Progenitor cell of endocrine pancreas (in vitro differentiated cells): ENCODE measurements at places on chromosomes 13 and 19.

DNA sequence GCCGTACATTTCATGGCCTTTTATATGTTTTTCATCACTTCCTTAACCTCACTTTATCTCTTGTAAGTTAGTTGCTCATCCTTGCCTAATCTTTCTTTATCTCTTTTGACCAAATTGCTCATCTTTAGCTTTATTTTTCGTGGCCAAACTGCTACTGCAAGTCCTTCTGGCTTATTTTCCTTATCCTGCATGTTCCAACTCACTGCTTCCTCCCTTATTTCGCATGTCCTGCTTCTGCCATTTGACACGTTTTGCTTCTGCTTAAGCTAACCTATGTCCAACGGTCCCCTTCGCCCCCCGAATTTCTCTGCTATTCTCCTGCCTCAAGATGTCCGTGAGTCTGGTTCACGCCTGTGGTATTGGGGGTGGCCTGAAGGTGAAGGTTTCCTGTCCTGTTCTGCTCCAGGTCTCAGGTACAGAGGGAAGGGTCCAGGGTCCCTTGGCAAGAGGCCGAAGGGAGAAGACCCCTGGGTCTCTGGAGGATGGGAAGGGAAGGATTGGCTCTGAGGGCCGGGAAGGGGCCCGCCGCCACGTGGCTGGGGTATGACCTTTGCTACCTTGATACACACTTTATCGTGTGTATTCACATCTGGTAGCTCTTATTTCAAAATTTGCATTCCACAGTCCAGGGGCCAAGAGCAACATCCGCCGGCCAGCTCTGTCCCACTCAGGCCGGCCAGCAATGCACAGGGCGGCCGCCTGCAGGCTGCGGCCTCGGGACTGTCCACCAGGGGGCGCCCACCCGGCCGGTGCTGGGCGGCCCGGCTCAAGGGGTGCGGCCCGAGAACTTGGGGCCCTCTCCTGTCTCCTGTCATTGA lies 2.9 kb upstream of the C19orf85 start:
- H3K27ac ChIP-seq: no peak overlapping the region
- no peak overlapping the region for H3K4me3 ChIP-seq
- DNase-seq: peak; percentile 68
- peaks cover 24% of the 10 kb centered on the region for H3K27me3 ChIP-seq
- H3K4me1 ChIP-seq: no peaks in the 10 kb centered on the region

GRCh38 chr19:48501494-48502349 lies 9.9 kb downstream of the LMTK3 start:
- peaks cover 7% of the 10 kb centered on the region for H3K27me3 ChIP-seq
- H3K4me3 ChIP-seq: peak overlapping the region; percentile 74
- peak; percentile 91 for DNase-seq
- H3K36me3 ChIP-seq: no peaks in the 10 kb centered on the region
- peak overlapping the region; percentile 81 for H3K27ac ChIP-seq

- H3K4me3 ChIP-seq: no peak overlapping the region
- H3K36me3 ChIP-seq: no peaks in the 10 kb centered on the region
- H3K27ac ChIP-seq: no peak overlapping the region
These were observed 12.7 kb downstream of the PRKCG start for GRCh38 chr19:53894707-53895106.

GRCh38 chr13:48192411-48192935 lies 40.5 kb upstream of the ITM2B start:
- H3K4me3 ChIP-seq: no peak overlapping the region
- H3K27me3 ChIP-seq: peaks cover 5% of the 10 kb centered on the region
- H3K27ac ChIP-seq: no peak overlapping the region

- peaks cover 4% of the 10 kb centered on the region for H3K36me3 ChIP-seq
- no peaks in the 10 kb centered on the region for H3K27me3 ChIP-seq
- H3K27ac ChIP-seq: peak overlapping the region; percentile 16
- no peak overlapping the region for H3K4me3 ChIP-seq
These were observed 35.5 kb upstream of the LDLR start for GRCh38 chr19:11053817-11054195.

- DNase-seq: no peak
- no peak overlapping the region for H3K27ac ChIP-seq
- no peak overlapping the region for H3K4me3 ChIP-seq
- H3K27me3 ChIP-seq: peaks cover 4% of the 10 kb centered on the region
- peaks cover 5% of the 10 kb centered on the region for H3K4me1 ChIP-seq
These were observed 51.3 kb upstream of the LSM14A start for GRCh38 chr19:34120846-34121639.

- H3K4me3 ChIP-seq: no peak overlapping the region
- H3K27ac ChIP-seq: no peak overlapping the region
- no peak for DNase-seq
These were observed 128.4 kb downstream of the KATNAL1 start for GRCh38 chr13:30178976-30179375.

DNA sequence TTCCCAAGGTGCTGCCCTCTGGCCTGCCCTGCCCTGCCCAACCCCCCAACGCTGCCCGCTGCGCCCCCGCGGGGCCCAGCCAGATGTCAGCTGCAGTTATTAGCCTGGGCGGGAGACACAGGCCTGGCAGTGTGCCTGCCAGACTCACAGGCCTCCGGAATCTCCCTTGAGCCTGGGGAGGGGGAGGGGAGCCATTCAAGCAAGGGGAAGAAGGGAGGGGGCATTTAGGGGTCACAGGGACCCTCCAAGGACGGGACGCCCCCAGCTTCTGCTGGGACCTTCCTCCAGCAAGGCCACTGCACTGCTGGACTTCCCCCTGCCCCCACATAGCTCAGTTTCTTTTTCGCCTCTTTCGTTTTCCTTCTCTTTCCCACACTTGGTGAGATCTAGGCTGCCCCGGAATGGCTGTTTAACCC lies 2.6 kb upstream of the JUNB start:
- peaks cover 16% of the 10 kb centered on the region for H3K4me1 ChIP-seq
- no peak overlapping the region for H3K4me3 ChIP-seq
- DNase-seq: no peak
- H3K27ac ChIP-seq: peak overlapping the region; percentile 72
- H3K36me3 ChIP-seq: no peaks in the 10 kb centered on the region

DNA sequence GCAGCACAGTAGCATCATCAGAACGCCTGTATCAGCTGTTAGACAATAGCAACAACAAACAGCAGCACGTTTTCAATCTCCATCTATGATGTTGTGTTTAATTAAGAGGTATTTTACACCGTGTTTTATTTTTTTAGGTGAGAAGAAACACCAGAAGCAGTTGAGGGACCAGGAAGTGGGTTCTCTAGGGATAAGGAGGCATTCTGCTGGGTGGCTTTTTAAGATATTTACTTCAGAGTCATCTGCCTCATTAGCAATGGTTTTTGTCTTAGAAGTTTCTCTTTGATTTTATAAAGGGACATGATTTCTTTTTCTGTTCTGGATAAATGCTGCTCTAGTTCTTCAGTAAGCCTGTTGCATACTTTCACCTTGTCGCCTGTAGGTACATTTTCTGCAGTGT lies 8.2 kb downstream of the CKAP2 start:
- H3K4me3 ChIP-seq: no peak overlapping the region
- no peak for DNase-seq
- peaks cover 4% of the 10 kb centered on the region for H3K4me1 ChIP-seq
- no peaks in the 10 kb centered on the region for H3K27me3 ChIP-seq
- H3K27ac ChIP-seq: no peak overlapping the region

GRCh38 chr19:16325641-16326400 lies 1.2 kb downstream of the KLF2 start:
- DNase-seq: peak; percentile 38
- H3K36me3 ChIP-seq: no peaks in the 10 kb centered on the region
- H3K4me3 ChIP-seq: peak overlapping the region; percentile 66
- peaks cover 70% of the 10 kb centered on the region for H3K27me3 ChIP-seq
- peaks cover 7% of the 10 kb centered on the region for H3K4me1 ChIP-seq
- H3K27ac ChIP-seq: no peak overlapping the region

DNA sequence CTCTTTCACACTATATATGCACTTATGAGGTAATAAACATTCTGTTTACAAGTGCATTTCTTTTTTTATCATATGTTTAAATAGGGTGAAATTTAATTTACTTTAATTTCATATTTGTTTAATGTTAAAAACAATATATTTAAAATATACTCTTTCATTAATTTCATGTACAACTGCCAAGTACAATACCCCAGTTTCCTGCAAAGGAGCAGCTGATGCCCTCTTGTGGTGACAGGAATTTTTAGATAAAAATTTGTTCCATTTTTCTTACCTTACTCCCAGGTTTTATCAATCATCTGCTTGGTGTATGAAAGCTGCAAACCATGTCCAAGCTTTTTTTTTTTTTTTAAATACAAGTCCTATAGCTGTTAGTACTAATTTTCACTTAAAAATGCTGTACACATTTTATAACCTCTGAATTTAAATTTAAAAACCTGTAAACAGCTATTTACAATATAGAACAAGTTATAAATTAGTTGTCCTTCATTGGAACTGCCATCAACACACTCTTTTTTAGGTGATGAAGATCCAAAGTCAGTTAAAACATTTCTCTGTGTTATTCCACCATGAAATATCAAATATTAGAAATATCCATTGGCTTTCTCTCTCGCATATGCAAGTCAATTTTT lies 4.9 kb downstream of the PCDH20 start:
- H3K27ac ChIP-seq: no peak overlapping the region
- H3K4me1 ChIP-seq: peaks cover 22% of the 10 kb centered on the region
- H3K27me3 ChIP-seq: no peaks in the 10 kb centered on the region
- DNase-seq: no peak
- peaks cover 5% of the 10 kb centered on the region for H3K36me3 ChIP-seq

DNA sequence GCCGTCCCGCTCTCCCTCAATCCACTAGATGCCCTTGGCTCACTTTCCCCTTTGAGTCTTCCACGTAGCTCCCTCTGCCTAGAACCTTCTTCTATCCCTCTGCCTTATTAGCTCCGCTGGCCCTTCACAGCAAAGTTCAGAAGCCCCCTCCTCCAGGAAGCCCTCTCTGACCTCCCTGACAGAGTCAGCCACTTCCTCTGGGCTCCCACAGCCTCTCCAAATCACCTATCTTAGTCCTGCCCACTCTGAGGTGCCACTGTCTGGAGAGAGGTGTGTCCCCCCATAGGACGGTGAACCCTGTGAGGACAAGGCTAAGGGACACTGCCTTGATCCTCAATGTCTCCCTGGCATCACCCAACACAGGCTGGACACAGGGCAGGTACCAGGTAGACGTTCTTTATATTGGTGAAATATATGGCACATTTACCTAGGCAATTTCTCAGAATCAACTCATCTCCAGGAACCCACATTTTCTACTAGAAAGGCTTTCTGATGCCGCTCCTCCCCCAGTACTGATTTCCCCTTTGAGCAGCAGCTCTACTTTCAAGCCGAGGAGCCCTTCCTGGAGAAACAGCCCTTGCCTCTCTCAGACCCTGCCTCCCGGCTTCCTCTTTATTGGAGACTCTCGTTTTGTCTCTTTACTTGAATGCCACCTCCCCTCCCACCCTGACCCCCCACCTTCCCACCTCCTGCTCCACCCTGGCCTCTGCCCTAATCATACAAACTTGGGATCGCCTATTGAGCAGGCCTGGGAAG lies 3.4 kb upstream of the TGFB1 start:
- no peaks in the 10 kb centered on the region for H3K36me3 ChIP-seq
- DNase-seq: no peak
- H3K27me3 ChIP-seq: peaks cover 23% of the 10 kb centered on the region
- H3K4me3 ChIP-seq: no peak overlapping the region
- peaks cover 6% of the 10 kb centered on the region for H3K4me1 ChIP-seq

- H3K27ac ChIP-seq: no peak overlapping the region
- H3K36me3 ChIP-seq: peaks cover 19% of the 10 kb centered on the region
- no peaks in the 10 kb centered on the region for H3K4me1 ChIP-seq
- DNase-seq: no peak
These were observed 24.0 kb downstream of the ZSWIM4 start for GRCh38 chr19:13819238-13819637.

DNA sequence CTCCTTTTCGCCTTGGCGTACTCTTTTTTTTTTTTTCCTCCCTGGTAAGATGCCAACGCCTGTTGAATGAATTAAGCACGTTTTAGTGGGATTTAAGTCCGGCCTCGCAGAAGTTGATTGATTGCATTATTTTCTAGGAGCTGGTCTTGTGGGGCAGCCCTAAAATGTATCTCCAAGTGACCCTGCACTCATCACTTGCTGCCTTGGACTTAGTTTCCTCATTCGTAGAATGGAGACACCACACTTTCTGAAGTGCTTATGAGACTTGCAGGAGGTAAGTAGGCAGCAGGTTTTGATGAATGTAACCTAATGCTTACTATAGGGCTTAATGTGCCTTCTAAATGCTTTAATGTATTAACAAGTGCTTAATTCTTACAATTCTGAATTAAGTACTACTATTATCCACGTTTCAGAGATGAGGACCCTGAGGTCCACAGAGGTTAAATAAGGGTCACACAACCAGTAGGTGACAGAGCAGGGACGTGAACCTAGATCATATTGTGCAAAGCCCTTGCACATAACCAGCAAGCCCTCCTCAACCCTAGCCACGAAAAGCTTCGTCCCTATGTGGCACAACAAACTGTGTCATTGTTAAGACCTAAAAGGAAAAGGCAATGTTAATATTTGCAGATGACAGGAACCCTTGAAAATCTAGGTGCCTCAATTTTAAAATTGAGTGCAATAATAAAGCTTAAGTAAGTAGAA lies 514 bp upstream of the ARGLU1 start:
- no peaks in the 10 kb centered on the region for H3K27me3 ChIP-seq
- no peaks in the 10 kb centered on the region for H3K36me3 ChIP-seq
- peak overlapping the region; percentile 97 for H3K27ac ChIP-seq
- H3K4me1 ChIP-seq: peaks cover 31% of the 10 kb centered on the region
- H3K4me3 ChIP-seq: peak overlapping the region; percentile 99

- no peak overlapping the region for H3K27ac ChIP-seq
- H3K4me1 ChIP-seq: no peaks in the 10 kb centered on the region
These were observed 1702.2 kb downstream of the EFNB2 start for GRCh38 chr13:104833221-104833620.

- H3K36me3 ChIP-seq: peaks cover 2% of the 10 kb centered on the region
- H3K27ac ChIP-seq: peak overlapping the region; percentile 34
- H3K4me1 ChIP-seq: peaks cover 19% of the 10 kb centered on the region
These were observed 20.7 kb downstream of the SH3GL1 start for GRCh38 chr19:4379383-4380253.

DNA sequence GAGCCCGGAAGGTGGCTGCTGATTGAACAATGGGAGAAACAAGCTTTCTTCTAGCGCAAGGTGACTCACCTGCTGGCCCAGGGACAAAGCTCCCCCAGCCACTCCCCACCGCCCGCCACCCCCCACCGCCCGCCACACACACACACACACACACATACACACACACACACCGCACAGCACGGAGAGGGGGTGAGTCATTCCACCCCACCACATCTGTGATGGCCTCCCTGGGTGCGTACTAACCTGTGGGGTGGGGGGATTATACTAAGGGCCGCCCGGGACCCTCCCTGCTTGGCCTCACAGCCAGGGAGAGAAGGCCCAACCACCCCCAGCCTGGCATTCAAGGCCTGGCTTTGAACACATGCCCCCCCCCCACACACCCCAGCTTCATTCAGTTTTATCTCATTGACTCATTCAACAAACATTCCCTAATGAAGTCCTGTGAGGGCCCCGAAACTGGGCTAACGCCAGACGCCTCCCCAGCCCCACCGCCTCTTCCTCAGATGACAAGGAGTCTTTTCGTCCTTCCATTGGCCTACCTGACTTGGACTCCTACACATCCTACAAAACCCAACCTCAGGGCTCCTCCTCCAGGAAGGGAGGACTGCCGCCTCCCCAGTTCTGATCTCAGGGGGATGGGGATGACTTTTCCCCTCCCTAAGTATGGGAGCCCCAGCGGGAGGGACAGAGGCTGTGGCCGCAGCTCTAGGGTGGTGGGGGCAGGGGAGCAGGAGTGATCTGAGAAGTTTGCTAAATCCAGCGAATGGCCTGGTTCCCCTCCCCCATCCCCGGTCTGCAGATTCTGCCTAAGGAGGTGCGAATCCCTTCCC lies 5.8 kb upstream of the ONECUT3 start:
- peaks cover 10% of the 10 kb centered on the region for H3K4me1 ChIP-seq
- H3K4me3 ChIP-seq: peak overlapping the region; percentile 62
- no peaks in the 10 kb centered on the region for H3K36me3 ChIP-seq
- H3K27ac ChIP-seq: peak overlapping the region; percentile 96
- H3K27me3 ChIP-seq: peaks cover 27% of the 10 kb centered on the region
